ENCODE measurements at places on chromosomes 12 and 14. TPM values are rescaled to one million over a fixed set of nuclear protein-coding genes. Genes with fewer than 3 reads are reported as not detected.

- no peak for DNase-seq
Observed at GRCh38 chr12:126210448-126210847, 1145.2 kb downstream of the AACS start.

Gene DEGS2
- 0.11 TPM for polyA plus RNA-seq

Gene SCN8A
- 0.07 TPM for polyA plus RNA-seq

GRCh38 chr14:49940808-49941421 lies 48.0 kb downstream of the ARF6 start:
- no peak for DNase-seq

DNA sequence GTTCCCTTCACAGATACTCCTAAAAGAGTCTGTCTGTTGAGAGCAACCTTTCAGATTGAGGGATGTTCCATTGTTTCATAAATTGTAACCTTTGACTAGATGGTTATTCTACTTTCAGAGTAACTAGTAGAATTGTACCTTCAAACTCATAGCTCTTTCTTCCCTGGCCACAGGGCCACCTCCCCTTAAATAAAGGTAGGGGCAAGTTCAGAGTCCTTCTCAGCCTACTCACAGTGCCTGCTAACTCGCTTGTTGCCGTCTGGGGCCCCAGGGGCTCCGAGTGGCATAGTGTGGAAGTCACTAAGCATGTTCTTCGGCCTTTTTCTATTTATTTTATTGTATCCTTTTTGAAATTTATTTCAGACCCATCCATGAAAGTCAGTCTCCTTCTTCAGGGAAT lies 250.4 kb downstream of the ALX1 start:
- no peak for DNase-seq

Gene SETD3
- polyA plus RNA-seq: 65.4 TPM

GRCh38 chr14:89890589-89890988 lies 63.9 kb downstream of the EFCAB11 start:
- no peak for DNase-seq

GRCh38 chr12:56110571-56110970 lies 5.9 kb upstream of the RPL41 start:
- no peak for DNase-seq

Gene DAO
- polyA plus RNA-seq: not detected

GRCh38 chr14:86420131-86420530 lies 890.2 kb downstream of the FLRT2 start:
- no peak for DNase-seq

DNA sequence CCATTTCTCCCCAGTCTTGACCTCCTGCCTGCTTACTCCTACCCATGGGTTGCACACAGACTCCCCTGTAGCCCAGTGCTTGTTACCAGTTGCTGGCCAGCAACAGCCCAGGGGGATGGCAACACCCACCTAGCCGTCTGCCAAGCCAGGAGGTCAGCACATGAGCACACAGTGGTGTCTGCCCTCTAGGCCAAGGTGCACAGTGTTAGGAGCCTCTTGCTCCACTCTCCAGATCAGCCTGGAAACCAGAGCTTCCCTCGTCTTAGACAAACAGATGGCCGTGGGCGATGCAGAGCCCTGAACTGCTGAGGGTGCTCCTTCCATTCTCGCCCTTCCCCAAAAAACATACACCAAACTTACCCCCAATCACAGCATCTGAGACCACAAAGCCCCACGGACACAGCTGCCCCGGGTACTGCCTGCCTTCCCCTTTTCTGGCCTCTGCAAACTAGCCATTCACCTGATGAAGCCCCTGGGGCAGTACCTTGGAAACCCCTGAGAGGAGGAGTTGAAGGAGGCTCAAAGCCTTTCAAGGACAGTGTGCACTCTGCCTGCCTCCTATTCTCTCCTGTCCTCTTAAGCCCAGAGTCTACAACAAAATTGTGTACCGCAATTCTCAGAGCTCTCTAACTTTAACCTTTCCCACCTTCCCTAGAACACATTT lies 1.0 kb upstream of the GPD1 start:
- no peak for DNase-seq

- no peak for DNase-seq
Observed at GRCh38 chr12:214003-214741, at the start of gene SLC6A12. TSS of gene SLC6A12 (minus strand) at chr12:214157. CDS start at chr12:209986, 4,171 bp downstream.

GRCh38 chr14:65053466-65053865 lies 48.9 kb downstream of the MAX start:
- DNase-seq: no peak

Gene MAP1LC3B2
- polyA plus RNA-seq: 2.9 TPM

- no peak for DNase-seq
Observed at GRCh38 chr12:122139266-122139665, 34.8 kb downstream of the IL31 start.

GRCh38 chr12:9464408-9464807 lies 143.3 kb downstream of the KLRB1 start:
- no peak for DNase-seq

Gene KCNK13
- polyA plus RNA-seq: 3.2 TPM

- DNase-seq: no peak
Observed at GRCh38 chr12:111803038-111803626, 36.4 kb downstream of the ALDH2 start.

DNA sequence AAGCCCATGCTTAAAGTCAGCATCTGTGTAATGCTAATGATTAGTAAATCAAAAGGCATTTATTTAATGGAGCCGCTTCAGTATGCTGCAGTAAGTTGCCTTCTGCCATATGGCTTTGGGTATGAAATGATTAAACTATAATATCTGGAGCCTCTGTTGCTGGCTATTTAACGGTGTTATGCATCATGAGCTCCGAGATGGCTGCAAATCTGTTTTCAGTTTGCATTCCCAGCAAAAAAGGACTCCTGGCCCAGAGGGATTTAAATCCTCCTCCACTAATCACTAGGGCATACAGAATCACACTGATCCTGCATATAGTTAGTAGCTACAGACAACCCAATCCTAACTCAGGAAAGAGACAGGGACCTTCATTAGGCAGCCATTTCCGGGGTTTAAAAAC lies 171.5 kb upstream of the EEA1 start:
- no peak for DNase-seq

GRCh38 chr14:23530375-23531055 lies 21.1 kb downstream of the ZFHX2 start:
- DNase-seq: no peak

Gene DTX1
- 1.2 TPM for polyA plus RNA-seq

DNA sequence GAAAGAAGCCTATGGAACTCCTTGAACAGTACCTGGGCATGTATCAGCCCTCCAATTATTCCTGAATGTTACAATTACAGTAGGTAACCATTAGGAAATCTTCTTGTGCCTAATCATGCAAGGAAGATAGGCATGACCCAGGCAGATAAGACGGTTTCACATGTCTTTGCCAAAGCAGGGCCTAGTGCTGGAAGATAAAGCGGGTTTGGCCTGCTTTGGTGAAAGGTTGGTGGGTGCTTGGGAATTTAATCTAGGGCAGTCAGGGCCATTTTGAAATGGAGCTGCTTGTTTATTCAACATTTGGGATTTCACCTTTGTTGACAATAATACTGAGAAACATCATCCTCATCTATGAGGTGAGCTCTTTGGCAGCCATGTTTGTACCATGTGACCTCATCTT lies 12.5 kb upstream of the SRSF5 start:
- DNase-seq: no peak

Gene CACNA1C
- polyA plus RNA-seq: 34.6 TPM

Gene TAS2R30
- polyA plus RNA-seq: 0.25 TPM

DNA sequence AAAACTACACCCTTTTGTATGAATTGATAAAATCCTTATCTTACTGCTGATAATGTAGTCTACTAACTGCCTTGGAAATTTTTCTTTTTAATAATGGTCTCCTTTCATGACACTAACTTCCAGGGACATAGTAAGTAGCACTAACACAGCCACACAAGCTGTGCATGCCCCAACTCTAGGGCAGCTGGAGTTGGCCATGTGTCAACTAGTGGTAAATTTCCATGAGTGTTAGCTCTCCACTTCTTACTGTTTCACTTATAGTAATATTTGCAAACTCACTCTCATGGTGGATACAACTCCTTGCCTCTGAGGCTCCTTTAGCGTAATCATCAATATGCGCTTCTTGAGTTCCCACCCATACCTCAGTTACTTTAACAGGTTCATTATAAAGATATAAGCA lies 38.0 kb downstream of the LGR5 start:
- no peak for DNase-seq

GRCh38 chr14:32738206-32738871 lies 200.3 kb upstream of the NPAS3 start:
- DNase-seq: no peak

GRCh38 chr12:121089031-121089812 lies 43.5 kb upstream of the P2RX7 start:
- DNase-seq: no peak

Gene HHIPL1
- polyA plus RNA-seq: 0.75 TPM

- no peak for DNase-seq
Observed at GRCh38 chr12:12442548-12443071, 85.7 kb downstream of the BORCS5 start.

GRCh38 chr12:57592551-57593165 lies 1.7 kb downstream of the PIP4K2C start:
- DNase-seq: no peak

GRCh38 chr12:62606654-62607053 lies 140.0 kb downstream of the MON2 start:
- no peak for DNase-seq

- no peak for DNase-seq
Observed at GRCh38 chr14:30053103-30053502, 125.5 kb upstream of the PRKD1 start.

All from right cardiac atrium (tissue), 5 donors.